ENCODE measurements at places on chromosomes 4 and X.
A peak's percentile ranks its signal among the peaks of the same experiment; 100 is the strongest.

DNA sequence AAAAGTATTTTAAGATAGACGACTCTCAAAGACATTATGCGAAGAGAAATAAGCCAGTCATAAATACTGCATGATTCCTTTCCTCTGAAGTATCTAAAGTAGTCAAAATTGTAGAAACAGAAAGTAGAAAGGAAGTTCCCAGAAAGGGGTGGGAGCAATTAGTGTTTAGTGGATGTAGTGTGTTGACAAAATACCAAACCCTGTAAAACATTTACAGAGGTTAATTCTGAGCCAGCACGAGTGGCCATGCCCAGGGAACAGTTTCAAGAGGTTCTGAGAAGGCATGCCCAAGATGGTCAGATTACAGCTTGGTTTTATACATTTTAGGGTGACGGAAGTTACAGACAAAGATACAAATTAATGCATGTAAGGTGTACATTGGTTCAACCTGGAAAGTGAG lies 34.4 kb upstream of the SLC25A4 start:
- no peak for DNase-seq

GRCh38 chr4:1216869-1217294 lies 32.0 kb downstream of the CTBP1 start:
- peak; percentile 69 for DNase-seq

- no peak for DNase-seq
Observed at GRCh38 chr4:3307891-3308575, 15.2 kb downstream of the RGS12 start.

- DNase-seq: peak; percentile 5
Observed at GRCh38 chr4:8607603-8608481, 15.3 kb downstream of the CPZ start.

GRCh38 chr4:78669453-78669852 lies 106.7 kb upstream of the BMP2K start:
- no peak for DNase-seq

- no peak for DNase-seq
Observed at GRCh38 chr4:21780148-21780547, 168.4 kb downstream of the KCNIP4 start.

GRCh38 chrX:118534716-118535493 lies 39.3 kb downstream of the DOCK11 start:
- no peak for DNase-seq

DNA sequence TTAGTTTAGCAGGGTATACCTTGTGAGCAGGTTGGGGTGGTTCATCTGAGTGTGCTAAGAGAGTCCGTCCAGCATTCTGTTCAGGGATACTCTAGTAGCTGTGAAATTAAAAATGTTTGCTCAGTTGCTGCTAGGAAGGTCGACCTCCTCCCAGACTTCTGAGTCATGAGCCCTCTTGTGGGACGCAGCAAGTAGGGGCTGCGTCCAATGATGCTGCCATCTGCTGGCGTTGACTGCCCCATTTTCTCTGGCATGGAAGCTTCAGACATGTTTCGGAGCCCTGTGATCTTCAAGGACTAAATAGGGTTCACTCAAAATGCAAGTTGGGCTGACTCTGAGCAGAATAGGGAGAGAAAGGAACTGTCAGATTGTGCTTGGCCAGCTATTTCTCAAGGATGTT lies 201.0 kb upstream of the ARSJ start:
- peak; percentile 12 for DNase-seq

GRCh38 chr4:94256828-94257227 lies 49.2 kb downstream of the SMARCAD1 start:
- no peak for DNase-seq

DNA sequence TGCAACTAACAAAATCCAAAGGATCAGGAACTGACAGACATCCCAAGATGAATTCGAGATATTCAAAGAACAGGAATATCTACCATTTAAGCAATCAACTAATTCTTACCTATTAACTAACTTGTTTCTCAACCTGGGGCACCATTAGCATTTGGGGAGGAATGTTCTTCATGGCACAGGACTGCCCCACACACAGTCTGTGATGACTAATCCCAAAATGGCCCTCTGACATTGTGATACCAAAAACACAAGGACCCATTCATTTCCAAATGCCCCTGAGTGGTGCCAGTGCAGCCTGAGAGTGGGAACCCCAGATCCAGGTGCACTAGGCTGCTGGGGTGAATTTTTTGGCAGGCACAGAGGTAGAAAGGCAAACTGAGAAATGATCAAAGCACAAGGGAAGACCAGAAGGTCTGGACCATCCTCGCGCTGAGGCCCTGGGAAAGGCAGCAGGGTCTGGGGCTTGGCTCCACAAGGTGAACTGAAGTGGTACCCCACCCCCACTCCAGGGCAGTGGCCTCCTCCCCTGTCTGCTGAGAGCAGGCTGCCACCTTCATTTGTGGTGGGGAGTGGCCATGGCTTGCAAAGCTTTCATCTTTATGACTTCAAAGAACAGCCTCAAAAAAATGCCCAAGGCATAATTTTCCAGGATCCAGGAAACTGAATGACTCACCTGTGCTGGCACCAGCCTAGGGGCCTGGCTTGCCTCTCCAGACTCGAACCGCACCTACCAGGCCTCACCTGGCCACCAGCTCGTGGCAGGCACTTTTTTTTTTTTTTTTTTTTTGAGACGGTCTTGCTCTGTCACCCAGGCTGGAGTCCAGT lies 122.4 kb downstream of the BCOR start:
- DNase-seq: no peak

DNA sequence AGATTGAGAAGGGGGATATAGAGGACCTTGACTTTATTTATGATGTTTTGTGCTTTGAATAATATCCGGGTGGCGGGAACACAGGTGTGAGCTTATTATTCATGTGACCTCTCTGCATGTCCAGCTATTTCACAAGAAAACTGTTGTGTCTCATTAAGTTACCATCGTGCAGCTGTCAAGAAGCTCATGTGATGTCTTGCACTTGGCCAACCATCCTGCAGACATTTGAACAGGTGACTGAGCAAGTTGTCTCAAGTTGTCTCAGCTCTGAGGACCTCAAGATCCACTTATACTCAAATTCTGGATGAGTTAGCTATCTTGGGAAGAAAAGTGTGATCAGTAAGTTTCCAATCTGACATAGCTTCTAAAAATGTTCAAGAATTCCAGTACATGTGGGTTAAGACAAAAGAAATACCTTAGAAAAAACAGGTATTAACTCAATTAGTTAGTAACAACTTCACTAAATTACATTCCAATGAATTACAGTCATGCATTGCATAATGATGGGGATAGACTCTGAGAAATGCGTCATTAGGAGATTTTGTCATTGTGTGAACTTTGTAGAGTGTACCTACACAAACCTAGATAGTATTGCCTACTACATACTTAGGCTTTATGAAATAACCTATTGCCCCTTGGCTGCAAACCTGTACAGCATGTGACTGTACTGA lies 462.2 kb downstream of the INPP4B start:
- no peak for DNase-seq

- peak; percentile 38 for DNase-seq
Observed at GRCh38 chrX:150361070-150361776, 1.9 kb upstream of the MAMLD1 start.

- DNase-seq: no peak
Observed at GRCh38 chr4:188714907-188715306, 575.7 kb downstream of the TRIML1 start.

GRCh38 chrX:150594584-150594983 lies 26.2 kb downstream of the MTM1 start:
- DNase-seq: no peak
